Stimulated activated CD4-positive, alpha-beta T cell treated with anti-CD3 and anti-CD28 coated beads, Interleukin-15, amount 100 ng/mL, for 48 hours (primary cell): ENCODE measurements at places on chromosomes 2 and 18.

GRCh38 chr2:6986301-6986911, 69.2 kb downstream of the RNF144A start:
- DNase-seq = no peak

DNA sequence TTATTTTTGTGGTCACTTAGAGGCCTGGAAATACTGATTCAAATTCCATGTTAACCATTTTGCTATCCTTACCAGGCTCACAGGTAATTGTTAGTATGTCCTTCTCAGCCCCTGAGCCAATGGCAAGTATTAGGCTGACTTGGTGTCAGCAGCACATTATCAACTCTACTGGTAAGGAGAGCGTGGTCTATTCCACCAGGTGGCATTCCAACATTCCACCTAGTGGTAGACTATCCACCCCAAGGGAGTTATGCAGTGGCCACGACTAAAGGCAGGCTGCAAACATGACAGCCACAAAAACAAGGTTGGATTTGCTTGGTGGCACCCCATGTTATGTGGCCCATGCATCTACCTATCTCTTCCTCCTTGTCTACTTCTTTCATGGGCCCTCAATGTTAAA, 31.8 kb upstream of the GCC2 start:
- no peak for DNase-seq

DNA sequence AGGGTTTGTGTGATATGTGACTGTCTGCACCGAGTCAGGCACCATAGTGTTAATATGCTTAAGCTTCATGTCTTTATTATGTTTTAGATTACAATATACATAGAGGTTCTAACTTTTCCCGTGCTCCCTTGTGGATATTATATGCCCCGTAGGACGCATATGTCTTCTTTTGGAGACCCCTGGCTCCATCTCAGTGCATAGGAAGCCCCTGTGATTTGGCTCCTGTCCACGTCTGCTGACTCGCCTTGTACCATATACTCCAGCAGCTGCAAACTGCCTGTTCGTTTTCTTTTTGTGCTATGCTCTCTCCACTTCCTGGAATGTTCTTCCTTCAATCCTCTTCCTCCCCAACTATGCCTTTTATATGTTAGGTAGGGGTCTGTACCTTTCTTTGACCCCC, 110.9 kb downstream of the PTRHD1 start:
- DNase-seq = no peak

- DNase-seq = no peak
These were observed 150.2 kb downstream of the TMEFF2 start for GRCh38 chr2:192044496-192044895.

DNA sequence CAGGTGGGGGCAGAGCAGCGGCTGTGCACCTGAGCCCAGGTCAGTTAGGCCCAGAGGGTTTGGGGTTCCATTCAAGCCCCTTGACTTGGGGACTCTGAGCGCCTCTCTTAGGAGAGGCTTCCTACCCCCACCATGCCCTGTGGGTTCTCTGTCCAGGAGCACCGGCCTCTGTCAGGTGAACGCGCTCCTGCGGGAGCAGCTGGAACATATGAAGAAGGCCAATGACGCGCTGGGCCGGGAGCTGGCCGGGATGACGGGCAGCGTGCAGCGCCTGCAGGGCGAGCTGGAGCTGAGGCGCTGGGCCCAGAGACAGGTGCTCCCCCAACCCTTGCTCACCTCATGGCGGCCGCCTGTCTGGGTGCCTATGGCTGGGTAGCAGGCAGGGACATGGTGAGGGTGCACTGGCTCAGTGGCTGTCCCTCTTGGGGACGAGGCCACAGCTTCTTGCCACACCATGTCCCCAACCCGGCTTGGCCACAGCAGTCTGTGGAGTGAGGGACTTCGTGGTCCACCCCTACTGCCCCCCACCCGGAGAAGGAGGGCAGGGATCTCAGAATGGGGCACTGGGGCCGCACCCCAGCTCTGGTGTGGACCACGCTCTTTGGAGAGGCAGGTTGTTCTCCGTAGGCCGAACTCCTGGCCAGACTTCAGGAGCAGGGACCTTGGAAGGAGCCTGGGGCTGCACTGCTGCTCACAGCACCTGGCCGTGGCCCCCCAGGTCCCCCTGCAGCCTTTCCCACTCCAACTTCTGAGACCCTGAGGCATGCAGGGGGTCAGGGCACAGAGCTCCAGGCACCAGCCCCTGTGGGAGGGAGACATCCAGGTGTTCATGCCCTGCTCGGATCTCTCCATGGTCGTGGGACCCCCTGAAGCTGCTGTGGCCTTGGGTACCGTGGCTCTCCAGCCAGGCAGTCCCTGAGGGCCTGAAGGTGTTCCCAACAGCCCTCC, 19.7 kb downstream of the CROCC2 start:
- no peak for DNase-seq

- DNase-seq = no peak
These were observed at the start of gene SLC38A11 for GRCh38 chr2:164954954-164955701. SLC38A11 (minus strand) TSS chr2:164955525; CDS start chr2:164955247, 278 bp downstream.

- no peak for DNase-seq
These were observed 16.7 kb upstream of the WIPF1 start for GRCh38 chr2:174614261-174614660.
